ENCODE measurements at places on chromosomes 11 and 22.

GRCh38 chr11:2422461-2423156 lies 21.7 kb downstream of the TRPM5 start:
- DNase-seq = no peak

DNA sequence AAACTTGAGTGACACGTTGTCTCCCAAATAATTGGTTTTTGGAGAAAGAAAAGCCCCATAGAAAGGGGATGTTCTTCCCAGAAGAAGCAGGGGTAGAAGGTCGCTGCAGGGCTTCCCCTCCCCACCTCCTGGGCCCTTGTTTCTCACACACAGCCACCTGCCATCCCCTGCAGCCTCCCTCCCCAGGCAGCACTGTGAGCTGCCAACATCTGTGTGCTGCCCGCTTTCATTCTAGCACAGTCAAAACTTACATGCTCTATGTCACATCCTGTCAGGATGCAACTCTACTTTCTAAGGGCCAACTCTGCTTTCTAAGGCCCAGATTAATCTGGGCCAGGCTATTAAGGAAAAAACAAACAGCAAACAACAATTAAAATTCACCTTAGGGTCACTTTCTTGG lies 309.4 kb upstream of the ZC3H12C start:
- DNase-seq = no peak

DNA sequence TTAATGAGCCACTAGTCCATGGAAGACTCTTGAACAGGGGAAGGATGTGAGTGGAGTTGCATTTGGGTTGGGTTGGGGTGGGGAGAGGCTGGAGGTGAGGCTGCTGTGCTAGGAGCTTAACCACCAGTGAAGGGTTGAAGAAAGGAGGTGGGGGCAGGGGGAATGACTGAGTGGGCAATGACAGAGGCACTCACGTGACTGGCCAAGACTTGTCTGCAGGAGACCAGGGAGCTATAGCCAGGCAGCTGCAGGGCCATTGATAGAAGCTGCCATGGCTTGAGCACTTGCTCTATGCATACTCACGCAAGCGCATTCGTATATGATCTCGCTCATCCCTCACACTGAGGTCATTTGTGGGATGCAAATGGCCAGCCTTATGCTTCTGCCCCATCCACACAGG lies 4.0 kb downstream of the LMO2 start:
- DNase-seq = no peak

DNA sequence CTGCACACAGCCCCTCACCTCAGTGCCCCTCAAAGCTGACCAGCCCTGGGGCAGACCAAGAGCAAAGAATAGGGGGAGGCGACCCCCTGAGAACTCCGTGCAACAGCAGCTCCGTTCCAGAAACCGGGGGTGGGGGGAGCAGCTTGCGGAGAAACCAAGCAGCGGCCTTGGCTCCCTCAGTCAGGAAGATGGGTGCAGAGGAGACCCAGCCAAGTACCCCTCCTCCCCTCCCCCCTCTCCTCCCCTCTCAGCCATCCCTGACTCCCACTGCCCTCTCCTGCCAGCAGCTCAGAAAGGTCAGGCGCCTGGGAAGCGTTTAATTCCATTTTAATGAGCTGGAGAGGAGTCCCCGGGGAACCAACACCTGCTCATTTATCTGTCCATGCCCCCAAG lies 78.9 kb downstream of the PDE2A start:
- DNase-seq = no peak

GRCh38 chr11:79047980-79048379 lies 392.9 kb downstream of the TENM4 start:
- no peak for DNase-seq

GRCh38 chr11:118117790-118118601 lies 31.2 kb upstream of the SMIM35 start:
- no peak for DNase-seq

DNA sequence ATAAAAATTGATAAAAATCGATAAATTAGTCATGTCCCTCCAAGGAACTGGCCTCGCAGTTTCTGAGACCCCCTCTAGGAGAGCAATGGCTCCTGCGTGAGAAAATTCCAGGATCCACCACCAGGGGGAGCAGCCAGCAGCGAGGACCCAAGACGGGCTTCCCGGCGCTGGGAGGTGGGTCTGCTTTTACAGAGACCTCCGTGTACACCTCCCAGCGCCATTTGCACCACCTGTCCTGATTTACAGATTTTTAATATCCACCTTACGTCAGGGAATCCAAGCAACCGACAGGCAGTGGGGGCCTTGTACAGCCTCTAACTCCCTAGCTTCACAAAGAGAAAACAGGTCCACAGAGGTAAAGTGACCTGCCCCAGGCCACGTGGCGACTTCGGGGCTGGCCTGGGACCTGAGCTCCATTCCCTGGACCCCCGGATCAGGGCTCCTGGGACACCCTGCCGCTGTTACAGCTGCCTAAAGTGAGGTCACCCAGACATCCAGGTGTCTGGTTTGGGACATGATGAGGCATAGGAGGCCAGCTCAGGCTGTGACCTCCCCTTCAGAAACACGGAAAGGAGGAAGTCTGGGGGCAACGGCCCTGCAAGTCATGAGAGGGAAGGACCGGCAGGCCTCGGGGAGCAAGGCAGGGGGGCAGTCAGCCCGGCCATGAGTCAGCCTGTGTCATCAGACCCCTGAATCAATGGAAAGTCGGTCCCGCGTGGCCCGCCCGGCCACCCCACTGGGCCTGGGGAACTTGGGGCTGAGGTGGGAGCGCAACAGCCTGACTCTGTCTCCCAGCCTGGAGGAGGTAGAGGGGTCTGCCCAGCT lies 3.5 kb downstream of the OSM start:
- peak; percentile 81 for DNase-seq

DNA sequence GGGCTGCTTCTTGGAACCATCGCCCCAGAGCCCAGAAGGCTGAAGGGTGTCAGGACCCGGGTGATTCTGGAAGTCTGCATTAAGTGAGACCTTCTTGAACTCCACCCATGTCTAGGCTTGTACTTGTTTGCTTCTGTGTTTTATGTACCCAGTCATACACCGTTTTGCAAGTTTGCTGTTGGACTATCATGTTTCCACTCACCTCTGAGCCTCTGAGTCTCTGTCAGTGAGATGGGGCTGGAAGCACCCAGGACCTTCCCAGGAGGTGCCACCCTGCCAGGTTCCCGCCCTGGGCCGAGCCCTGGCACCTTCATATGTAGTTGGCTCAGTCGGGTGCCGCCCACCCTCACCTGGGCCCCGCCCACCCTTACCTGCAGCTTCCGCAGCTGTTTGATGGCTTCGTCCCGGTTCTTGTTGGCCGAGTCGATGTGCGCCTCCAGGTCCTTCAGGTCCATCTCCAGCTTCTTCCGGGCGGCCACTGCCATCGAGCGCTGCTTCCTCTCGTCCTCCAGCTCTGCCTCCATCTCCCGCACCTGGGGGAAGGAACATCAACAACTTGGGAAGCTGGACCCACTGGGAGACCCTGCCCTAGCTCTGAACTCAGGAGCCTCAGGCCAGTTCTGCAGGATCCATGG lies 35.1 kb downstream of the APOL1 start:
- DNase-seq = no peak

GRCh38 chr11:71294846-71295600 lies 42.6 kb upstream of the SHANK2 start:
- no peak for DNase-seq

- DNase-seq = no peak
These were observed 402.4 kb downstream of the MN1 start for GRCh38 chr22:27399161-27399560.

- no peak for DNase-seq
These were observed 8.3 kb upstream of the DLAT start for GRCh38 chr11:112016765-112017376.

DNA sequence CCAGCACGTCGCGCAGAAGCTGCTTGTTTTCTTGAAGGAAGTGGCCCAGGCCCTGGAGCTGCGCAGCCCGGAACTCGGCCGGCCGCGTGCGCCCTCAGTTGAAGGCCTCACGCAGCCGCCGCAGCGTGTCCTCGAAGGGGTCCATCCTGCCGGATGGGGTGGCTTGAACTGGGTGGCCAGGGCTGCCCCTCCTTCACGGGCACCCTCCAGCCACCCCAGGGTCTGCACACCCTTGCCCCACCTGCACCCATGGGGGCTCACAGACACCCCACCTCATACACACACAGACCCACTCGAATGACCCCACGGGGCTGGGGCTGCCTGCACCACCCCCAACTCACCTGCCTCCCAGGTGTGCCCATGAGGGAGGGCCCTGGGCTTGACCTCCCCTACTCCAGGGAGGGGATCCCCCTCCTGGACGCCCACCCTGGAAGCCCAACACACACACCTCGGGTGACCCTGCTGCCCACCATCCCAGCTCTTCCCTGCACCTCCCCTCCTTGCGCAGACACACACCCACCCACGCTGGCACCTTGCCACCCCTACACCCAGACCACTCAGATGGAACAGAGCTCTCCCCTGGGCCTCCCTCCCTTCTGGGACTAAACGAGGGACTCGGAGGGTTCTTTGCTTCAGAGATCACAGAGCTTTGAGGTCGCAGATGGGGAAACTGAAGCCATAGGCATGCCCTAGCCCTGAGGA lies 6.8 kb downstream of the ALDH3B2 start:
- DNase-seq = no peak

DNA sequence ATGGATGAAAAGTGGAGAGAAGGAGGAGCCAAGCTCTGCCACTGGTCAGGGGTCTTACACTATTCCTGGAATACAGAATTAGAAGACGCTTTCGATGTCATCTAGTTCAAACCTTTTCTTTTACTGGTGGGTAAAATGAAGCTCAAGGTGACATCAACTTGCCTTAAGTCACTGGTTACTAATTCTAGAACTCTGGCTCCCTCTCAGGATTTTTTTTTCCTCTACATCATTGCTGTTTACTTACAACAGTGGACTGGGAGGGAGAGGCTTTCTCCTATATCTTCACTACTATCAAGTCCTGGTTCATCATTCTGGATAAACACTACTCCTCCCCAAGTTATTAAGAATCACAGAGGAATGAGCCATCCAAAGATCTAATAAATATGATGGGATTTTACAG lies 82.9 kb downstream of the ETS1 start:
- DNase-seq = no peak

- peak; percentile 45 for DNase-seq
These were observed 14.2 kb downstream of the DTX4 start for GRCh38 chr11:59186130-59186594.

DNA sequence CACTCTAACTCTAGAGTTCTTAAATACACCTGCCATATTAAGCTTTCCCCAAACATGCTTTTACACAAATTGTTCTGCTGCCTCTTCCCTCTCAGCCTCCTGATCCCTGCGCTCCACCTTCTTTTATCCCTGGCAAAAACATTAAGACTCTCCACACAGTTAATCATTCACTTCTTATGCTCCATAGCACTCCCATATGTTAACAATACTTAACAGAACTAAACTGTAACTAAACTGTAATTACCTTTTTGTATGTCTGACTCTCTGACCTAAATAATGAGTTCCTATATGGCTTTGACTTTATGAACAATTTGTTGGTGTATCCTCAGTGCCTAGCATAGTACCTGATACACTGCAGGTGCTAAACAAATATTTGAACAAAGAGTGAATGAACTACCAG lies 71.8 kb downstream of the BTBD10 start:
- DNase-seq = no peak

GRCh38 chr11:64765291-64765850 lies 5.6 kb upstream of the PYGM start:
- DNase-seq = no peak

DNA sequence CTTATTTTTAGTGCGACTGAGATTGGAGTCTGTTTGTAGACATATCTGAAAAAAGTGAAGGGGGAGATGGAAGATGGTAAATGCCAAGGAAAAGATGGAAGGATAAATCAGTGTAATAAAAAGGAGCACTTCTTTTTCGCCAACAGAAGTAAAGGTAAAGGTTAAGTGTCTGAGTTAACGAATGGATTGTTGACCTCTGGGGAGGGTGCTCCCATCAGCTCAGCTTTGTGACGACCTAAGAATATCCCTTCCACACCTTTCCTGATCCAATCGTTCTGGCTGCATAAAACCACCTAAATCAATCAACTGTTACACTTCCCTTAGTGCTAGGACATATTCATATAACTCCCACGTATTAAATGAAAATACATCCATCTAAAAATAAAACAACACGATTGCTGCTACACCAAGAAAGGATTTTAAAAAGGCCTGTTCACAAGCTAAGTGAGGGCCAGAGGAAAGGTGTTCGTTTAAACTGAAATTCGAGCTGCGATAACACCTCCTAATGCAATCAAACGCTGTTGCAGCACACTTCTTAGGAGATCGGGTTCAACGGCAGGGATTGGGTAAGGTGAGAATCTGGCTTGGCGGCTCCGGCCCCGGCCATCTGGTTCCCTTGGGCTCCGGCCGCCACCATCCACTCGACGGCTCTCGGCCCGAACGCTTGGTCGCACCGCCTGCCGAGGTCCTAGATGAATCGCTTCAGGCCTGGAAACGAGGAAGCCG lies 658 bp downstream of the C11orf71 start:
- no peak for DNase-seq

- no peak for DNase-seq
These were observed 35.1 kb downstream of the RRP8 start for GRCh38 chr11:6568191-6568918.

GRCh38 chr22:36125434-36125833 lies 35.1 kb downstream of the APOL3 start:
- DNase-seq = no peak

GRCh38 chr11:128872594-128872993 lies 5.5 kb upstream of the KCNJ1 start:
- no peak for DNase-seq

GRCh38 chr11:61477126-61477525 lies 31.4 kb upstream of the LRRC10B start:
- DNase-seq = no peak

- no peak for DNase-seq
These were observed 17.9 kb upstream of the HTR3A start for GRCh38 chr11:113956986-113957385.

DNA sequence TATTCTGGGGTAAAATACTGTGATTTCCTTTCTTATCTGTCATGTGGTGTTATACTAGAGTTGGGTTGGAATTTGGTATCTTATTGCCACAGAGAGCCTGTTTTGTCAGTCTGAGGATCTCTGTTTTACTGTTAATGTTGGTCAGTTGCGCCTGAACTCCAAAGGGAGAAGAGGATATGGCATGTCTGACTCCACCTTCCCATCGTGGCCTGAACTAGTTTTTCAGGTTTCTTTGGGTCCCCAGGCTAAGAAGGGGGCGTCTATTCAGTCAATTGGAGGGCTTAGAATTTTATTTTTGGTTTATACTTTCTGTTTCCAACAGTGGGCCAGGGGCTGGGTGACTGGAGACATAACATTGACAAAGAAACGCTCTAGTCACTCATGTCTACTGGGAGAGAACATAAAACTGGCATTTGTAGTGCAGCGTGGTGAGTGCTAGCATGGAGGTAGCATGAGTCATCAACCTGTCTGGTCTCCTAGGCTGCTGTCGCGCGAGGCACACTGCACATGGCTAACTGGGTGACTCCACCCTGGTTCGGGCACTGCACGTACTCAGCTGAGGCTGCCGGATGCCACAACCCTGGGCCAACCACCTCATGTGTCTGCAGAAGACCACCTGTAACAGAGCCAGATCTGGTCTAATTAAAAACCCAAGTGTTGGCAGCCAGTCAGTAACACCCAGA lies 120.1 kb upstream of the OR9Q1 start:
- peak; percentile 4 for DNase-seq

Data from stimulated activated CD4-positive, alpha-beta T cell treated with anti-CD3 and anti-CD28 coated beads, Interleukin-1b, Interleukin-23, amount 100 ng/mL, for 4 hours (primary cell).